ENCODE measurements at places on chromosomes 3 and 15.

DNA sequence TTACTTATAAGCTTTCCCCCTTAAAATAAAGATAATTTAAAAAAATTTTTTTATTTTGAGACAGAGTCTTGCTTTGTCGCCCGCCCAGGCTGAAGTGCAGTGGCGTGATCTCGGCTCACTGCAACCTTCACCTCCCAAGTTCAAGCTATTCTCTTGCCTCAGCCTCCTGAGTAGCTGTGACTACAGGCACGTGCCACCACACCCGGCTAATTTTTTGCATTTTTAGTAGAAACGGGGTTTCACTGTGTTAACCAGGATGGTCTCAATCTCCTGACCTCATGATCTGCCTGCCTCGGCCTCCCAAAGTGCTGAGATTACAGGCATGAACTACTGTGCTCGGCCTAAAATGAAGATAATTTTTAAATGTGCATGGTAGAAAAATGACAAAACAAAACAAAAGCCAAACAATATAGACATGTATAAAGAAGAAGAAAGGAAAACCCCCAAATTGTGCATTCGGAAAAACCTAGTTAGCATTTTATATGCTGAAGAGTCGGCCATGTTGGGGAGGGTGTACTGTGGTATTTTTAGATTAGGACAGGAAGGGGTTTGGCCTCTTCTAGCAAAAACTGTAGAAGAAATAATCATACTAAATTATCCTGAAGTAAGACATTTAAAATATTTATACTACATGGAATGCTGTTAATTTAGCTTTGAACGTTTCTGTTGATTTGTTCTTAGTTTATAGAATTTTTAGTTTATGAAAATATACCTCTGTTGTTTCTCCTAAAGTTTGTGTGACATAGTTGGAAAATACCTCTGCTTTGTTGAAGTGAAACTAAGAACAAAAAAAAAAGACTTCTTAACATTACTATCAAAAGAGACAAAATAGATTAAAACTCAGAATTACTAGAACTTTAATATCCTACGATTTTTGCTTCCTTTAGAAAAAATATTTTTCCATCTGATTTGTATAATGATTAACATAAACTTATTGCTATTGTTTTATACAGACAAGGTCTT, 7.4 kb downstream of the APPL1 start:
- no peak for DNase-seq

GRCh38 chr3:48877671-48878070, 21.0 kb downstream of the SLC25A20 start:
- no peak for DNase-seq

GRCh38 chr15:86572368-86572841, 492.7 kb downstream of the AGBL1 start:
- no peak for DNase-seq

GRCh38 chr3:63385629-63386028, 107.5 kb downstream of the SYNPR start:
- DNase-seq: no peak

- DNase-seq: no peak
Observed at GRCh38 chr3:76834657-76835056, 205.2 kb upstream of the ROBO2 start.

GRCh38 chr3:140756240-140757016, 78.6 kb downstream of the TRIM42 start:
- no peak for DNase-seq

All from AML-193 (cell line).